SHP77 treated with DMSO at 0.1 percent for 48 hours (cell line): ENCODE measurements at places on chromosomes 7 and 10.

GRCh38 chr7:93923296-93923695 lies 1.8 kb downstream of the GNG11 start:
- no peak for DNase-seq

DNA sequence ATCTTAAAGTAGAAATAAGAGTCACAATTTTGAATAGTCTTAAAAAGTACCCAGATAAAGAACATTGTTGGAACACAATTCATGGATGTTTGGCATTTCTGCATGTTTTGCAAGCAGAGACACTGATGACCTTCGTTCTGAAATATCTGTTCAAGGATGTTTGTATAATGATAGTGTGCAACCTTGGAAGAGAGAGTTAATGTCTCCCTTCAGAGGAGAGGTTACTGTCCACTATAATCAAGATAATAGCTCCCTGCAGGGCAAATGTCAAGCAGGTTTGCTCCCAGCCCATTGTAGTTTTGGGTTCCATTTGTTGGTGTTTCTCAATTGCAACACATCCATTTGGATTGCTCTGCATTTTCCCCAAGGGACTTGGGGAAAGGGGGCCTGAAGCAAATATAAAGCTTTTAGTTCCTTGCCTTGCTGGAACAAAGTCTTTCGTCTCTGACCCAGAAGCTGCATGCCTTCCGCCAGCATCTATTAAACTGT lies 45.2 kb downstream of the COL1A2 start:
- DNase-seq: no peak

DNA sequence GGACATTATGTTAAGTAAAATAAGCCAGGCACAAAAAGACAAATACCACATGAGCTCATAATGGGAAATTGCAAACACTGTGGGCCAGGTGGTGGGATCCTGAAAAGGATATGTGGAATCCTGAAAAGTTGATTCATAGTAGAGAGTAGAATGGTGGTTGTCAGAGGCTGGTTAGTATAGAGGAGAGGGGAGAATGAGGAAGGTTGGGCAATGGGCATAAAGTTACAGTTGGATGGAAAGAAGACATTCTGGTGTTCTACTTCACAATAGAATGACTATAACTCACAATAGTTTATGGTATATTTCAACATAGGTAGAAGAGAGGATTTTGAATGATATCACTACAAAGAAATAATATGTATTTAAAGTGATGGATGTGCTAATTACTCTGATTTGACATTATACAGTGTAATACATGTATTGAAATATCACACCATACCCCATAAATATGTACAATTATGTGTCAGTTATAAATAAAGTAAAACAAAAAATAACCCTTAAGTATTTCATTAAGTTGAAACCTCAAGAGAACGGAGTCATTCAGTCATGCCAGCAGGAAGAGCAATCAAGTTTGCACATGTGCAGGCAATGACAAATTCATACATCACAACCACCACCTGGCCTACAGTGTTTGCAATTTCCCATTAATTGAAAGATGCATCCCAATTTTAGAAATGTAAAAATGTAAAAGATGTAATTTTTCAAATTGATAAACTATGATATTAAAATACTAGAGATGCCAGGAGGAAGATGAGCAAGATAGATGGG lies 156.7 kb downstream of the MAGI2 start:
- no peak for DNase-seq

DNA sequence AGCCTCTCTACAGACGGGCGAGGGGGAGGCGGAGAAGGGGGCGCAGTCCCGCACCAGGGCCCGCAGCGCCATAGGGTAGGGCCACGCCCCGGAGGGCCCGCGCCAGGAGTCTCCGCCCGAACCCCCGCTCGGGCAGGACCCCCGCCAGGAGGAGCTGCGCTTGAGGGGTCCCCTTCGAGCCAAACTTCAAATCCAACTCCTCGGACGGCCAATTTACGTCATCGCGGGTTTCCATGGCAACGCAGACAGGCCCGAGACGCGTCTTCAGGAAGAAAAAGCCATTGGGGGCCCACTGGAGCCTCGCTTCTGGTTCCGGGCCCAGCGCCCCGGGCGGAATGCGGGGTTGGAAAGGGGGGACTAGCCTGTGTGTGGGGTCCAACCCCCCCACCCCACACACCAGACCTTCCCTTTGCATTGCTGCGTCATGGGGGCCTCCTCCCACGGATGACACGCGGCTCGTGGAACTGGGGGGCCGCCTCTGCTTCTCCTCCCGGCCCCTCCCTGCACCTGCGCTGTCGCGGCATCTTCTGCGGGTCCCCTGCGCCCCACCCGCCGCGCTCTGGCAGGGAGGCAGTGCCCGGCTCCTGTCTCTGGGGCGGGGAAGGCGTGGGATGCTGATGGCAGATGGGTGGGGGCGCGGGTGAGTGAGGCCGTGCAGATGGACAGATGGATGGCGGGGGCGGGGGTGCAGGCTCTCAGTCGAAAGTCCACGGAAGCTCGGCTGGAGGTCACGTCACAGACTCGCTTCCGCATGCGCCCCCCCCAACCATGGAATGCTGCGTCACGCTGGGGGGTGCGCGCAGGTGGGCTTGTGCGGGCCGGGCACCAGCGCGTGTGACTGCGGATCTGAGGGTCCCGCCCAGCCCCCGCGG lies 1.2 kb downstream of the CALY start:
- no peak for DNase-seq

DNA sequence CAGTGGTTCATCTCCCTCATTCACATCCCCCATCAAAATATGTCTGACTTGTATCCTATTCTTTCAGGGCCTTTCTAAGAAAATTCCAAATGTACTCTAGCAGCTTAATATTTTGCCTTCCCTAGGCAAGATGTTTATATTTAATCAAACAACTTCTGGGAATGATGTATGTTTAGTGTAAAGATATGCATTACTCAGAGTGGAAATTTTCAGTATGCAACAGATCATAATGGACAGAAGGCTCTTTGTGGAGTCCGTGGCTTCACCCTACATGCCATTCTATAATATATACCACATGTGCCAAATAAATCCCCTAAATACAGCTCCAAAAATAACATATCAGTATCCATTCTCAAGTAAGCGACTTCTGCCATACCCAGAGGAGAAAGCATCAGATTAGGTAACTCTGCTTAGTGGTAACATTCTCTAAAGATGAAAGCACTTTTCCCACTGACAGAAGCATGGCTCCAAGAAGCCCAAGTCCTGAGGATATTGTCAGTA lies 316.6 kb downstream of the KCNMA1 start:
- DNase-seq: no peak

GRCh38 chr7:25718596-25718995 lies 433.4 kb upstream of the NFE2L3 start:
- no peak for DNase-seq

- no peak for DNase-seq
Measured at GRCh38 chr7:70316745-70317144, 718.5 kb downstream of the AUTS2 start.

- DNase-seq: no peak
Measured at GRCh38 chr7:96167424-96167823, 154.5 kb downstream of the SLC25A13 start.

- DNase-seq: no peak
Measured at GRCh38 chr10:93462881-93463280, 19.3 kb downstream of the MYOF start.

DNA sequence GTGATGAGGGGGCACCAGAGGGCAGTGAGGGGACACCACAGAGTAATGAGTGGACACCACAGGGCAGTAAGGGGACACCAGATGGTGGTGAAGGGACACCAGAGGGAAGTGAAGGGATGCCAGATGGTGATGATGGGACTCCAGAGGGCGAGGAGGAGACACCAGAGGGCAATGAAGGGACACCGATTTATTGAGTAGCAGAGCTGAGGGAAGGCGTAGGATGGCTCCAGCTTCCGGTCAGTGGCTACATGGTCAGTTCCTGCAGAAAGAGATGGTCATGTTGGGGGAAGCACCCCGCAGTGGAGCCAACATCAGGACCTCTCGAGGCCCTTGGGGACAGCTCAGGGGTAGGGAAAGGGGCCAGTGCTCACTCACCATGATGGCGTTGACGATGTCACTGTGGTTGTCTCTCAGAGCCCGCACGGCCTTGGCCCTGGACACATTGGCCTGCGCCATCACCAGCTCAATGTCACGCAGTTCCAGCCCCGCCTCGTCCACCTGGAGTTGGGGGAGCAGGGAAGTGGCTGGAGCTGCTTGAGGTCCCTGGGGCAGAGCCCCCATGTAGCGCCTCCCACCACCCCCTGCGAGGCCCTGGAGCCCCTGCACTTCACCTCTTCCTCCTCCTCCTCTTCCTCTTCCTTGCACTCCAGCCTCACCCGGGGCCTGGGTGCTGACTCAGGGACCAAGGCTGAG lies 8.4 kb downstream of the NACAD start:
- no peak for DNase-seq

GRCh38 chr10:5563321-5563961 lies 38.7 kb downstream of the CALML3 start:
- no peak for DNase-seq

DNA sequence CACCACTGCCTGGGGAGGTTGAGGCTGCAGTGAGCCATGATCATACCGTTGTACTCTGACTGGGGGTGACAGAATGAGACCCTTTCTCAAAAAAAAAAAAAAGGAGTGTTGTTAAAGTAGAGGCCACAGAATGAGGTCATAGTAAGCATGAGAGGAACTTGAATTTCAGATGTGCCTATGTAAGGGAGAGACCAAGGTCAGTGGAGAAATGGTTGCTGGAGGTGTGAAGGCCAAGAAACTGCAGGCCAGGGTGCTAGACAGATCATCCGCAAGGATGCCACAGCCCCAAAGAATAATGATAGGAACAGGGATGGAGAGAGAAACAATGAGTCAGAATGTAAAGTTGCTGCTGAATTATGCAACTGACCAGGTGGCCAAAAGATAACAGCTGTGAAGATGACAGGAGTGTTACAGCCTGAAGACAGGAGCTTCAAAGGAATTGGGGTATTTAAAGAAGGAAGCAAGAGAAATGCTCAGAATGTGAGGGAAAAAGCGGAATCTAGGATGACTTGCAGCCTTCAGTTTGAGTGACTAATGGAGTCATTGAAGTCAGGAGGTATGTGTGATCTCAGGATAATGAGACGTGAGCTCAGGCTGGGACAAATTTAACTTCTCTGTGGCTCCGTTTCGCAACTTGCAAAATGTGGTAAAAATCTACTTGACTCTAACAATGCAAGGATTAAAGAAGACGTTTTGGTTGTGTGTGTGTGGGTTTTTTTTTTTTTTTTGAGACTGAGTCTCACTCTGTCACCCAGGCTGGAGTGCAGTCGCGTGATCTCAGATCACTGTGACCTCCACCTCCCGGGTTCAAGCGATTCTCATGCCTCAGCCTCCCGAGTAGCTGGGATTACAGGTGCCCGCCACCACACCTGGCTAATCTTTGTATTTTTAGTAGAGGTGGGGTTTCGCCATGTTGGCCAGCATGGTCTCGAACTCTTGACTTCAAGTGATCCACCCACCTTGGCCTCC lies 22.2 kb downstream of the TYW1B start:
- DNase-seq: no peak

GRCh38 chr10:71398976-71399375 lies 2.3 kb downstream of the CDH23 start:
- no peak for DNase-seq

DNA sequence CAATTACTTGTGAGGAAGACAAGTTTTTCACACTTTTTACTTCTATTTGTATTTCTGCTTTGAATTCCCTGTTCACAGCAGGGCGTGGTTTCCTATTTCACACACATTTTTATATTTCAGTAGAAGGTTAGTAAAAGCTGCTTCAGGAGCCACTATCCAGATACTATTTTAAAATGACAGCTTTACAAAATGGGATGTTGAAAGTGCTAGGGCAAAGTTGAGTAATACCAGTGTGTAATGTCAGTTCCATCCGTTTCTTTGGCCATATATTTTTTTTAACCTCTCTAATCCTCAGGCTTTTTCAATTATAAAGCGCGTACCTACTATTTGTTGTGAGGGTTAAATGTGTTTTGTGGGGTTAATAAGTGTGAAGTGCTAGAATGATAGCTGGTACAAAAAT lies 276.6 kb downstream of the GPR158 start:
- no peak for DNase-seq

DNA sequence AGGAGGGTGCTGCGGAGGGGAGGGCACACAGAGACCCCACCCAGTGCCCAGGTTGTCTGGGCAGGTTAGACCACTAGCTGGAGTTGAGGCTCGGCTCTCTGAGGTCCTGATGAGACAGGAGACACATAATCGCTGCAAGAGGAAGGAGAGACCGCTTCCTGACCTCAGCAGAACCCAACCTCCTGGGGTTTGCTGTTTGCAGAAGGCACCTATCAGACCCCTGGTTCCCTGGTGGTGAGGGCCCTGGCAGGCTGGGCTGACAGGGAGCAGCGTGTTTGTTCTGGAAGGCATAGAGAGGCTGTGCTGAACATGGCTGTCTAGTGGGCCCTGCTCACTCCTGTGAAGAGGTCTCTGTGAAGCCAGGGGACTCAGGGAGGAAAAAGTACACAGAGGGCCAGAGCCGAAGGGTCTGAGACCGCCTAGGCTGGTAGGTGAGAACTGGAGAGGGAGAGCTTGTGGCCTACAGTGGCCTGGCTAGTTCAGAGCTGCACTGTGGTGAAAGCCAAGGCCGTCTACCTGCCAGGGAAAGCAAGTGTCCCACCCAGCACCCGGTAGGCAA lies 39.4 kb upstream of the NPFFR1 start:
- no peak for DNase-seq

DNA sequence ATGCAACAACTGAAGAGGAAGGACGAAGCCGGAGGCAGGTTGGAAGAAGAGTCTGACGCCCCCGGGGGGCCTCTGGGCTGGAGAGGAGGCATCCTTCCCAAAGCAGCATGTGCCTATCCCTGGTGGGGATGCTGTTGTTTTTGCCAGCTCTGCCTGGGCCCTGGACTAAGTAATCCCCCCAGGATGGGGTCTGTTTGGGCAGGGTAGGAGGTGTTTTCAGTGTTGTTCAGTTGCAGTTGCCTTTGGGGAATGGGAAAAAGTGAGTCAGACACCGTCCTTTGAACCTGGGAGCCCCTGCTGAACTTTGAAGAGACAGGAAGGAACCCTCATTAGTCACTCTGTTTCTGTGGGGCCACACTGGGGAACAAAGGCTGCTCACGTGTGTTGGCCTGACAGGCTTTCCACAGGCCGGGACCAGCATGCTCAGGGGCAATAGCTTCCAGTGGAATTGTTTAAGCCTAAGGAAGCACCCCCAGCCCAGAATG lies 35.2 kb upstream of the GDF10 start:
- DNase-seq: no peak

DNA sequence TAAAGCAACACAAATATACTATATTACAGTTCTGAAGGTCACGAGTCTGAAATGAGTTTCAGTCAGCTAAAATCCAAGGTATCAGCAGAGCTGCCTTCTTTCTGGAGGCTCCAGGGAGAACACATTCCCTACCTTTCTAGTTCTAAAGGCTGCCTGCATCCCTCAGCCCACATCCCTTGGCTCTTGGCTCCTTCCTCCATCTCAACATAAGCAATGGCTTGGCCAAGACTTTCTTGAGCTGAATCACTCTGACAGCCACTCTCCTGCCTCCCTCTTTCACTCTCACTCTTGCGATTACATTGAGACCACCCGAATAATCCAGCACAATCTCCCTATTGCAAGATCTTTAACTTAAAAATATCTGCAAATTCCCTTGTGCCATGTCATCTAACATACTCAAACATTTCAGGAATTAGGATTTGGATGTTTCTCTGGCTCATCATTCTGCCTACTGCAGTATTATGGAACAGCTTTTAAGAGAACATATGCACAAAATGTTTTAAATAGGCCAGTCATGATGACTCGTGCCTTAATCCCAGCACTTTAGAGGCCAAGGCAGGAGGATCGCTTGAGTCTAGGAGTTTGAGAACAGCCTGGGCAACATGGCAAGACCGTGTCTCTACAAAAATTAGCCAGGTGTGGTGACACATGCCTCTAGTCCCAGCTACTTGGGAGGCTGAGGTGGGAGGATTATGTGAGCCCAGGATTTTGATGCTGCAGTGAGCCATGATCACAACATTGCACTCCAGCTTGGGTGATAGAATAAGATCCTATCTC lies 144.2 kb upstream of the VSTM2A start:
- no peak for DNase-seq
